Activated CD8-positive, alpha-beta T cell treated with anti-CD3 and anti-CD28 coated beads, Interleukin-2, amount 10 ng/mL, durations not matched to agents 7 days and 5 days (primary cell): ENCODE measurements at places on chromosomes 2 and 18. TPM values are rescaled to one million over a fixed set of nuclear protein-coding genes. Genes with fewer than 3 reads are reported as not detected.
A peak's percentile ranks its signal among the peaks of the same experiment; 100 is the strongest.

- H3K4me3 ChIP-seq = peak overlapping the region; percentile 83
- peak overlapping the region; percentile 91 for H3K27ac ChIP-seq
- peak; percentile 92 for DNase-seq
- peaks cover 2% of the 10 kb centered on the region for H3K27me3 ChIP-seq
- peaks cover 72% of the 10 kb centered on the region for H3K4me1 ChIP-seq
- peaks cover 83% of the 10 kb centered on the region for H3K36me3 ChIP-seq
Measured at GRCh38 chr2:113175042-113175628, 1.4 kb downstream of the PSD4 start.

- no peak overlapping the region for H3K4me3 ChIP-seq
- DNase-seq = peak; percentile 28
- no peaks in the 10 kb centered on the region for H3K27me3 ChIP-seq
- H3K4me1 ChIP-seq = peaks cover 5% of the 10 kb centered on the region
- H3K27ac ChIP-seq = no peak overlapping the region
Measured at GRCh38 chr18:79245517-79246001, 150.2 kb upstream of the NFATC1 start.

GRCh38 chr2:15040429-15041084 is 408.0 kb downstream of the LRATD1 start:
- H3K27me3 ChIP-seq = peaks cover 4% of the 10 kb centered on the region
- no peak overlapping the region for H3K27ac ChIP-seq
- no peak overlapping the region for H3K4me3 ChIP-seq
- H3K4me1 ChIP-seq = no peaks in the 10 kb centered on the region

- H3K36me3 ChIP-seq = no peaks in the 10 kb centered on the region
- no peak overlapping the region for H3K27ac ChIP-seq
- no peak for DNase-seq
- H3K4me1 ChIP-seq = no peaks in the 10 kb centered on the region
- H3K4me3 ChIP-seq = no peak overlapping the region
Measured at GRCh38 chr2:226211439-226211838, 588.2 kb downstream of the IRS1 start.

DNA sequence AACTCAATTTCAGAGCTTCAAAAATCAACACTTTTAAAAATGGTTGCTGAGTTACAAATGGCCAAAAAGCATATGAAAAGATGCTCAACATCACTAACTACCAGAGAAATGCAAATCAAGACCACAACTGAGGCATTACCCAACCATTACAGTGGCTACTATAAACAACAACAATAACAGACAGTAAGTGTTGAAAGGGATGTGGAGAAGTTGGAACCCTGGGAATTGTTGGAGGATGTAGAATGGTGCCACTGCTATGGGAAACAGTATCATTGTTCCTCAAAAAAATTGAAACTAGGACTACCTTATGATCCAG is 173.3 kb upstream of the SPRED2 start:
- DNase-seq = no peak
- peaks cover 1% of the 10 kb centered on the region for H3K27me3 ChIP-seq
- no peaks in the 10 kb centered on the region for H3K36me3 ChIP-seq
- H3K4me3 ChIP-seq = no peak overlapping the region

- H3K27ac ChIP-seq = no peak overlapping the region
- H3K27me3 ChIP-seq = peaks cover 1% of the 10 kb centered on the region
- H3K36me3 ChIP-seq = no peaks in the 10 kb centered on the region
- H3K4me3 ChIP-seq = no peak overlapping the region
- no peaks in the 10 kb centered on the region for H3K4me1 ChIP-seq
Measured at GRCh38 chr2:99867770-99868169, 274.6 kb downstream of the AFF3 start.

DNA sequence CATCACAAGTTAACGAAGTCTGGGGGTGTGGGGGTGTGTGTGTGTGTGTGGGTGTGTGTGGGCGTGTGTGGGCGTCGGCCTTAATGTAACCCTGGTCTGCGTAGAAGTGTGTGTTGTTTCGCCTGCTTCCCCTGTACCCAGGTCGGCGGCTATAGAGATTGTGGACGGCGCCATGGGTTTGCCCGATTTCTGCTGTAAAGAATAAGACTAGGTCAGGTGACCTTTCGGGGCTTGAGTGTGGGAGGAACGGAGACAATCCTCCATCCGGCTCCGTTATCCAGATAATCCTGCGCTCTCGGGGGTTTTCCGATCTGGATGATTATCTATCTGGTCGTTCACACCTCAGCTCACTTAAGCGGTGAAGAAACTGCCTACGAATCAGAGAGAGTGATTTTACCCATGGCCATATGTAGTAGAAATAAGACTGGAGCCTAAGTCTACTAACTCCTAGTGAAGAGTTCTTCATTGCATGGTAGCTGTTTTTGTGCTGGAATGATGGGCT is 543 bp downstream of the HADHB start:
- peaks cover 48% of the 10 kb centered on the region for H3K4me1 ChIP-seq
- peak overlapping the region; percentile 99 for H3K4me3 ChIP-seq
- peak; percentile 67 for DNase-seq
- peaks cover 3% of the 10 kb centered on the region for H3K36me3 ChIP-seq

GRCh38 chr2:72050734-72051133 is 96.9 kb downstream of the CYP26B1 start:
- H3K27me3 ChIP-seq = peaks cover 2% of the 10 kb centered on the region
- H3K36me3 ChIP-seq = no peaks in the 10 kb centered on the region
- DNase-seq = no peak
- no peaks in the 10 kb centered on the region for H3K4me1 ChIP-seq
- H3K4me3 ChIP-seq = no peak overlapping the region
- no peak overlapping the region for H3K27ac ChIP-seq

DNA sequence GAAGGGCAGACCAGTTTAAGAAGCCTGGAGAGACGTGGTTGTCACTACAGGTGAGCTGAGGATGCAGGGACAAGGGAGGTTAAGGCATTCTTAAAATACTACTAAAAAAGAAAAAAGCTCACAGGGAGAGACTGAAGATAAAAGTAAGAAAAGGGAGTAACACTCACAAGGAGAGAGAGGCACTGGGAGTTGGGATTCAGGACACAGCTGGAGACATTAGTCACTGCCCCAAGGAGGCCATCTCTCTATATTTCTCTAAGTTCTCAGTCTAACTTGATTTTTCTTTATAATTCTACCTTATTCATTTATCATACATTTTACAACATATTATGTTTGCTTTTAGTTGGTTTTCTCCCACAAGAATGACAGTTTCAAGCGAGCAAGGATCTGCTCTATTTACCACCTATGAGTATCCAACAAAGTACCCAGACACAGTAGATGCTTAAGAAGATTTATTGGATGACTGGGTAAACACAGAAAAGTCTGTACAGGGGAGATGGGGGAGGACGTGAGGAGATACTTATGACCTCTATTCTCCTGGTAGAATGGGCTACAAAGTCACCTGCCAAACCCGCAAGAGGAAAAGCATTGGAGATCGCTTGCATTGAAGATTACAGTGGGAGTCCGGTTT is 2.2 kb downstream of the SERPINE2 start:
- no peak overlapping the region for H3K27ac ChIP-seq

DNA sequence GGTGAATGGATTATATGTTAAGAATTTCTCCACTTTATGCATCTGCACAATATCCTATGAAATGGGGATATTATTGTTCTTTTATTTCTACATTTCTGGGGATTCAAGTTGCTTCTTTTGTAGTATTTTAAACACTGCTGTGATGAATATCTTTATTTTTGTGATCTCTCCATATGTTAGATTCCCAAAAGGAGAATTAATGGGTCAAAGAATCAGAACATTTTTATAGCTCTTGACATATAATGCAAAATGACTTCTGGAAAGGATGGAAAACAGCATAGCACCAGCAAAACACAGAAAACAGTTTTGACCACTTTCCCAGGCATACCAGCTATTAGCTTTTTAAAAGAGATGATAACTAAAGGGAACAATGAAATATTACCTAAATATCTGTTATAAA is 135.5 kb downstream of the NCKAP5 start:
- no peaks in the 10 kb centered on the region for H3K27me3 ChIP-seq
- DNase-seq = no peak
- H3K27ac ChIP-seq = no peak overlapping the region
- no peaks in the 10 kb centered on the region for H3K4me1 ChIP-seq

DNA sequence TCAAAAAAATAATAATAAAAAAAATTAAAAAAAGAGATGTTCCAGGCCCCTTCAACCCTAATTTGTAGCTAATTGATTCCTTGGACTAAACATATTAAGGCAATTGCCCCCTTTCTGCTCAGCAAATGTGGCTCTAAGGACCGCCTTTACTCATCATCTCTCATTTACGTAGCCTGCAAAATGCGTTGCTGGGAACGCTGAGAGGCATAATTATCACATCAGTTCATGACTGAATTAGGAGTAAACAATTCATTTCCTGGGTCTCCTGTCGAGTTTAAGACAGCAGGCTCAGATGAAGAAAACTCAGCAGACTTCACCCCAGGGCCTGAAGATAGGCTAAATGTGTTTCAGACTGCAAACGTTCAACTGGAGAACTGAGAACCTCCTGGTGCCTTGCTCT is 413.5 kb downstream of the NBAS start:
- H3K27ac ChIP-seq = no peak overlapping the region
- H3K27me3 ChIP-seq = no peaks in the 10 kb centered on the region
- DNase-seq = no peak
- peaks cover 6% of the 10 kb centered on the region for H3K4me1 ChIP-seq
- H3K4me3 ChIP-seq = no peak overlapping the region

GRCh38 chr2:881204-881918 is 69.3 kb upstream of the SNTG2 start:
- no peaks in the 10 kb centered on the region for H3K4me1 ChIP-seq
- H3K4me3 ChIP-seq = no peak overlapping the region
- DNase-seq = no peak
- no peak overlapping the region for H3K27ac ChIP-seq

GRCh38 chr18:25467226-25467987 is 115.4 kb upstream of the ZNF521 start:
- no peak overlapping the region for H3K4me3 ChIP-seq
- no peaks in the 10 kb centered on the region for H3K36me3 ChIP-seq
- no peak overlapping the region for H3K27ac ChIP-seq
- no peak for DNase-seq

DNA sequence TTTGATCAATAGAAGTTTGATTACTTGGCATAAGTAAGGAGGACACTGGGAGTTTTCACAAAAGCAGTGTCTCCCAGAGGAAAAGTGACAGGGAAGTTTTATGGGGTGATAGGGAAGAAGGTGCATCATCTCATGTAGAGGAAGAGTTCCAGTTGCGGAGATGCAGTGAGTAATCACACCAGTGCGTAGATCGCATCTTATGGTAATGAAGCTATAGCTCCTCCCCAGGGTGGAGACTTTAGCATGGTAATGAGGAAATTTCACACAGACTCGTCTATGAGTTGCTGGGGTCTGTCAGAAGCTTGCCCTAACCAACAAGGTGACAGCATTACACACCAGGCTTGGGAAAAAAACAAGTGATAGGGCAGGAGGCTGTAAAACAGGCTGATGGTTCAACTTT is 49.0 kb downstream of the KYNU start:
- DNase-seq = no peak
- H3K27ac ChIP-seq = no peak overlapping the region
- no peaks in the 10 kb centered on the region for H3K4me1 ChIP-seq
- no peaks in the 10 kb centered on the region for H3K36me3 ChIP-seq

DNA sequence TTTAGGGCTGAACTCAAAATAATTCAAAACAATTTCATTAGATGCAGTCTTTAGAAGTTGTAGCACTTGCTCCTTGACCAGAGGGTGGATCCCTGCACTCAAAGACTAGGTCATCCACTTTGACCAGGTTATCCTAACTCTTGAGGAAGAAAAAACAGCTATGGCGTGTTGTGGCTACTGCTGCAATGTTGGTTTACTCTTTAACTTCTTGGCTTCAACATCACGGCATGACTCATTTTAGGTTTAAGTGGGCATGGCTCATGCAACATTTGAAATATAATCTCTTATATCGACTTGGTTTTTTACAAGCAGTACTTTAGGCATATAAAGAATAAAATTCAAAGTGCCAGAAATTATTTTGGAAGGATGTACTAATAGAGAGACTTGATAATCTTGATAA is 35.4 kb downstream of the ANKRD29 start:
- H3K4me3 ChIP-seq = no peak overlapping the region
- no peak overlapping the region for H3K27ac ChIP-seq
- DNase-seq = no peak
- peaks cover 20% of the 10 kb centered on the region for H3K27me3 ChIP-seq
- H3K36me3 ChIP-seq = no peaks in the 10 kb centered on the region
- H3K4me1 ChIP-seq = peaks cover 4% of the 10 kb centered on the region

DNA sequence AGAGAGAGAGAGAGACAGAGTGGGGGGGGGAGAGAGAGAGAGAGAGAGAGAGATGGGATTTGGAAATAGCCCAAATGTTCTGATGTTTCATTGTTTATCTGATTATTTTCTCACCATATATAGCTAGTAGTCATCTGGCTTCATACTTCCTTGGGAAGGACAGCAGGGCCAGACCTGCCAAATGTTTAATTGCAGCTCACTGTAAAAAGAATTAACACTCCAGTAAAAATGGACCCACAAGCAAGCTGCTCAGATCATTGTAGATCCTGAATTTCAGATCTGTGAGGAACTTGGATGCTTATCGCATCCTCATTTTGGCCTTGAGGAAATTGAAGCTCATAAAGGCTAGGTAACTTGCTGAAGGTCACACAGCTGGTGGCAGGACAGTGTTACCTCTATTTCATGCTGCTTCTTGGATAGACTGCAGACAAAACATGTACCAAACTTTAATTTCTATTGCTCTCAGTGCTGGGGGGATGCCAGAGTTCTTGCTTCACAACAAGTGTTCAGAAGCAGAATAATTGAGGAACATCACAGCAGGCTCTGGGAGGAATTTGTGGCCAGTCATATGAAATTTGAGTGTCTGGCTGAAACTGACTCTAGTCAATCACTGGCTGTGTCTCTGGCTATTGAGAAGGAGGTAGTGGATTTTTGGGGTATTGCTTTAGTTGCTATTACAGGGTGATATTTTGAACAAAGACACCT is 223.5 kb downstream of the PIK3C3 start:
- H3K27ac ChIP-seq = no peak overlapping the region
- H3K4me1 ChIP-seq = no peaks in the 10 kb centered on the region
- H3K4me3 ChIP-seq = no peak overlapping the region
- no peak for DNase-seq

DNA sequence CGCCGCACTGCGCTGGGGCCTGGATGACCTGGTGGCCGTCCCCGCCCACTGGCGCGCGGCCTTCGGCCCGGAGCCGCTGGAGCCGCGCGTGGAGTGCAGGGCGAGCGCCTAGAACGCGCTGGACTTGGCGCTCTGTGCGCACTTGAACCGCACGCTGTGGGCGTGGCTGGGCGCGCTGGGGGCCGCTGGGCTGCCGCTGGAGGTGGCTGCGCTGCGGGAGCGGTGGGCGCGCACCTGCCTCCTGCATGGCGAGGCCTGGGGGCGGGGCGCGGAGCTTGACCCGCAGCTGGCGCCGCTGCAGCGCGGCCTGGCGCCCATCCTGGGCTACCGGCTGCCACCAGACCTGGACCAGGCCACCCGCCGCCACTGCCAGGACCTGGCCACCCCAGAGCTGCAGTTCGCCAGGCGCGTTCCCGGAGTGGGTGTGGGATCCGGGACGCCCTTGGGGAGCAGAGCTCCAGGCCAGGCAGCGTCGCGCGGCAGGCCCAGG is 9.9 kb downstream of the AQP12B start:
- peaks cover 31% of the 10 kb centered on the region for H3K27me3 ChIP-seq
- DNase-seq = no peak

- H3K27ac ChIP-seq = no peak overlapping the region
- peaks cover 29% of the 10 kb centered on the region for H3K4me1 ChIP-seq
- no peak for DNase-seq
- H3K4me3 ChIP-seq = no peak overlapping the region
Measured at GRCh38 chr2:10161961-10162441, 39.5 kb downstream of the RRM2 start.

Gene EML6
- total RNA-seq = 1.3 TPM

Gene PLCD4
- total RNA-seq = 0.32 TPM

Gene PAIP2B
- 1.3 TPM for total RNA-seq

Gene ITGB6
- total RNA-seq = not detected
